ENCODE measurements at places on chromosomes 5 and 9.

- no peak for DNase-seq
Observed at GRCh38 chr5:7251132-7251531, 144.8 kb upstream of the ADCY2 start.

GRCh38 chr9:109771087-109771486 is 8.9 kb upstream of the PALM2AKAP2 start:
- no peak for DNase-seq

GRCh38 chr5:19564036-19564435 is 424.0 kb downstream of the CDH18 start:
- no peak for DNase-seq

- no peak for DNase-seq
Observed at GRCh38 chr5:149872351-149873040, 72.1 kb downstream of the PDE6A start.

GRCh38 chr9:13817754-13818278 is 496.1 kb downstream of the NFIB start:
- DNase-seq = no peak

DNA sequence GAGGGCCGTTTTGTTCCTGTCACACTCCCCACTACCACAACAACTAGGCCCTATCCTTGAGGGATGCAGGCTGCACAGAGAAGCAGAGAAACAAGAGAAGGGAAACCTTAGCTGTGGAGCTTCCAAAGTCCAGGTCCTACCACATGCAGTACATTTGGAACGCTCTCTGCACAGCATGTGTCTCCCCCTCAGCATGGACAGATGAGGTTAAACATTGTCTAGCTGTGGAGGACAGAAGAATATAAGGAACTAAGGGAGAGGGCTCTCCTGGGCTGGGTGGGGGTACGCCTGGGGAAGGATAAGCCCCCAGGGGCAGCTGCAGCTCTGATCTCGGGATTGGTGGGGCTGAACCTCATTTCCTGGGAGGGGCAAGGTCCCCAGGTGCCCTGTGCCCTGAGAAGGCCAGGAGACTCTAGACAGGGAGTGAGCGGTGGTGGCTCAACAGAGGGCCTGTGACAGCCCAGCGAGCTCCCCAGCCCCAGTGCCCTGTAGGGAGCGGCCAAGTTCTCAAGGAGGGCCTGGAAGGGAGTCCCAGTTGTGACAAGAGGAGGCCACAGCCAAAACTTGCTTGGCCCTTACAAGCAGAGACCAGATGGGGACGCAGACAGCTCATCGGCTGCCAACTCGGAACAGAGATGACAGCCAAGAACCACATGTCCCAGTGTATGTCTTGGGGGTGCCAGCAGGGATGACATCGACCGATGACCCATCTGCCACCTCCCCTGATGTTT is 30.1 kb downstream of the TSPAN17 start:
- DNase-seq = no peak

GRCh38 chr5:38208782-38209378 is 49.5 kb upstream of the EGFLAM start:
- no peak for DNase-seq

DNA sequence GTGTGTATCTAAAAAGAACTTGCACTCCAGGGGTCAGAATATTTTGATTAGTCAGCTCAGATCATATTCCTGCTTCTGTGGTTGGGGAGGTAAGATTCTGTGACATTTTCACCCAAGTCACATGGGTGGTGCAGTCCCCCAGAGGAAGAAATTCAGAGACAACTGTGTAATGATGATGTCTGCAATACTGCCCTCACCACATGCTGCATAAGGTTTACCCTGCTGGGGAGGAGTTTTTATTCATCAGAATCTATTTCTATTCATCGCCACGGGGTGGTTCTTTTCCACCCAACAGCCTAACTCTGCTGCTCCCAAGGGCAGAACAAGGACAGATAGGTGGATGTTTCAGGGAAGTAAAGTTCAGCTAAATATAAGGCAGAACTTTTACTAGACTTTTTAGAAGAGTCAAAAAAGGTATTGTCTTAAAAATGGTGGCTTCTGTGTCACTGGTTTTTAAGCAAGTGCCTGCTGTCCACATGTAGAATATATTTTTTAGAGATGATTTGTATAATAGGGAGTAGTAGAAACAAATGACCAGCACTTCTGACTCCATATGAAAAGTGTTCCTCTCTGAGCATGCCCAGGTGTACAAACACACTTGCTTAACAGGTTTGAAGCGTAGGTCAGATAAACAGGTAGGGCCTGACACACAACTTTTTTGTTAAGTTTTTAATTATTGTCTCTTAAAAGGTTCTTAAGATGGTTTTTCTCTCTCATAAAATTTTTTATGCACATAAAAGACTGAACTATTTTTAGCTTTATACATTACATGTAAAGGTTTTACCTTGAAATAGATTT is 352.7 kb downstream of the LRRC70 start:
- DNase-seq = no peak

DNA sequence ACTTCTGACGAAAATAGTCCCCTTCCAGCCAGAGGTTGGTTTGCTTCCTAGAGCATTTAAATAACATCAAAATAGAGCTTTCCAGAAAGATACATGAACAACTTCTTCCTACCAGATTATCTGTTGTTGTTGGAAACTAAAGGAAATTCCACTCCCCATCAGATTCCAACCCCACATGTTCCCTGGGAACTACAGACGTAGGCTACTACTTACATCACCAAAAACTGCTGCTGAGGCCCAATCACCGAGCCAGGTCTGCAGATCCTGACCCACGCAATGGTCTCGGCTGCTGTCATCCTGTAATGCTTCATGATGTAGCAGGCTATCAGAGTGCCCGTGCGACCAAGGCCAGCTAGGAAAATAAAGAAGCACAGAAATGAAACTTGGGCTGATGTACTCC is 73.4 kb downstream of the HABP4 start:
- DNase-seq = no peak

DNA sequence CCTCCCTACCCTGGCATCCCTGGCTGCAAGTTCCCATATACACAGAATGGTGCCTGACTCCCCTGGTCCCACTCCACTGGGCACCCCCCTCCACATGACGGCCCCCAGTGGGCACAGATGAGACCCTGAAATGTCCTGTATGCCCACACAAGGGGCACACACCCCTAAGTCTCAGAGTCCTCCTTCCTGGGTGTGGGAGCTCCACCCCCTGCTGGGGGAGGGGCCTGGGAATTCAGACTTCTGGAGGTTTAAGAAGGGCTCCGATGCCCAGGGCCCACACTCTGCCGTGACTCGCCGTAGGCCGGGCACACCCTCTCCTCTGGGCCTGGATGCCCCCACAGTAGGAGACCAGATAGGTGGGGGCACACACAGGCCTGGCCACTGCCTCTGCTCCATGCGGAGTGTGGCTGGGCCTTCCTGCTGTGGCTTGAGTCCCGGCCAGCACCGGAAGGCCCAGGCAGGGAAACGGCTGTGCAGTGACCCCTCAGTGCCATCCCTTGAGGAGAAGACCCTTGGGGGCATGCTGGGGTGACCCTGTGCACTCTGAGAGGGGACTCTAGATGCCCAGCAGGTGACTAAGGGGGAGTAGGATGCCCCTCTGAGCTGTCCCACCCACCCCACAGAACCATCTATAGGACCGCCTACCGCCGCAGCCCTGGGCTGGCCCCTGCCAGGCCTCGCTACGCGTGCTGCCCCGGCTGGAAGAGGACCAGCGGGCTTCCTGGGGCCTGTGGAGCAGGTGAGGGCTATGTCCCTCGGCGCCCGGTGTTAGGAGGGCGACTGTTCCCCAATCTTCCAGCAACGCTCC is 6.5 kb downstream of the EGFL7 start:
- no peak for DNase-seq

- no peak for DNase-seq
Observed at GRCh38 chr9:108259917-108260675, 595.7 kb downstream of the ACTL7B start.

GRCh38 chr5:32710550-32711361 is at the start of gene NPR3:
Gene NPR3, plus strand, starts transcription at chr5:32711321. Its CDS starts 456 bp downstream, at chr5:32711777.
- DNase-seq = no peak

- DNase-seq = no peak
Observed at GRCh38 chr9:93118863-93119702, 15.0 kb downstream of the NINJ1 start.

- no peak for DNase-seq
Observed at GRCh38 chr5:147898875-147899401, 7.4 kb downstream of the C5orf46 start.

DNA sequence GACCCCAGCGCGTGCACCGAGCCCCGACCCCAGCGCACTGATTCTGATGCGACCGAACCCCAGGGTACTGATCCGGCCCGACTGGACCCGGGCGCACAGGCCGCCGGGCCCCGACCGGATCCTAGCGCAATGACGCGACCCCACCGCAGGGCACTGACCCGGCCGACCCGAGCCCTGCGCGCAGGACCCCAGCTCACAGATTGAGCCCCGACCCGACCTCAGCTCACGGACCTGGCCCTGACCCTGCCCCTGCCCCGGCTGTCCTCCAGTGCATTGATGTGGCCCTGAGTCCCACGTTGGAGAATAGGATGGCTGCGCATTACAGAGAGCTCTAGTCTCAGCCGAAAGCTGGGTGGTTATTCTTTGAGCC is 438 bp downstream of the TRIP13 start:
- DNase-seq = no peak

GRCh38 chr5:54695198-54695966 is 177.8 kb downstream of the SNX18 start:
- DNase-seq = no peak

DNA sequence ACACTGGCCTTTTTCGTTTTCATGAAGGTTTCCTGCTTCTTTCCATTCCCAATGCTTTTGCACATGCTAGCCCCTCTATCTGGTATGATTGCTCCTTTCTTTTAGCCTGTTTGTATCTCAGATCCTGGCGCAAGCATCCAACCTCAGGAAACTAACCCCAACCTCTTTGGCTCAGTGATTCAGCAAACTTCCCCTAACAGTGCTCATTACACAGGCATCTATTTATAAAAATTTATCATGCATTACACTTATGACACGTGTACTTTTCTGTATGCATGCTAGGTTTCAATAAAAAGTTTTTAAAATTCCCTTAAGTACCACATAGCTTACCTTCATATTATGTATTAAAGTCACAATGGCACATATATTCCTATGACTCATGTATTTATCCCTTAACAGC is 218.9 kb downstream of the EPB41L4A start:
- DNase-seq = no peak

- DNase-seq = no peak
Observed at GRCh38 chr5:169970911-169971765, 9.2 kb downstream of the INSYN2B start.

- DNase-seq = no peak
Observed at GRCh38 chr9:105385381-105385985, 62.4 kb upstream of the FSD1L start.

DNA sequence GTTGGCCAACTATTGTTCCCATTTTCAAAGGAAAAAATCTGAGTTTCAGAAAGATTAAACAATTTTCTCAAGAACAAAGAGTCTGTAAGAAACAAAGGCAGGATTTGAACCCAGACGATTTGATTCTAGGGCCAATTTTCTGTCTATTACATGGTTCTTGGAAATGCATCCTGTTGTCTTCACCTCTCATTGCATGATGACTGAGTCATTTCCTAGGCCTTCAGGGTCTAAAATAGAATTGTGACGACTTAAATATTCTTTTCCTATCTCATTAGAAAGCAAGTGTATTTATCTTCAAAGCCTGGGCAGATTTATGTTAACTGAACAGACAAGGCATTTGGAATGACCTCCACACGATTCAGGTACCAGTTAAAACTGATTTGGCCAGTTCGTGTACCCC is 512.9 kb downstream of the NTRK2 start:
- no peak for DNase-seq

All from stimulated activated CD8-positive, alpha-beta memory T cell treated with anti-CD3 and anti-CD28 coated beads, Interleukin-15, amount 100 ng/mL, for 24 hours (primary cell).